Osteoblast (primary cell): ENCODE measurements at places on chromosomes 5 and 9. TPM values are rescaled to one million over a fixed set of nuclear protein-coding genes. Genes with fewer than 3 reads are reported as not detected.
A peak's percentile ranks its signal among the peaks of the same experiment; 100 is the strongest.

DNA sequence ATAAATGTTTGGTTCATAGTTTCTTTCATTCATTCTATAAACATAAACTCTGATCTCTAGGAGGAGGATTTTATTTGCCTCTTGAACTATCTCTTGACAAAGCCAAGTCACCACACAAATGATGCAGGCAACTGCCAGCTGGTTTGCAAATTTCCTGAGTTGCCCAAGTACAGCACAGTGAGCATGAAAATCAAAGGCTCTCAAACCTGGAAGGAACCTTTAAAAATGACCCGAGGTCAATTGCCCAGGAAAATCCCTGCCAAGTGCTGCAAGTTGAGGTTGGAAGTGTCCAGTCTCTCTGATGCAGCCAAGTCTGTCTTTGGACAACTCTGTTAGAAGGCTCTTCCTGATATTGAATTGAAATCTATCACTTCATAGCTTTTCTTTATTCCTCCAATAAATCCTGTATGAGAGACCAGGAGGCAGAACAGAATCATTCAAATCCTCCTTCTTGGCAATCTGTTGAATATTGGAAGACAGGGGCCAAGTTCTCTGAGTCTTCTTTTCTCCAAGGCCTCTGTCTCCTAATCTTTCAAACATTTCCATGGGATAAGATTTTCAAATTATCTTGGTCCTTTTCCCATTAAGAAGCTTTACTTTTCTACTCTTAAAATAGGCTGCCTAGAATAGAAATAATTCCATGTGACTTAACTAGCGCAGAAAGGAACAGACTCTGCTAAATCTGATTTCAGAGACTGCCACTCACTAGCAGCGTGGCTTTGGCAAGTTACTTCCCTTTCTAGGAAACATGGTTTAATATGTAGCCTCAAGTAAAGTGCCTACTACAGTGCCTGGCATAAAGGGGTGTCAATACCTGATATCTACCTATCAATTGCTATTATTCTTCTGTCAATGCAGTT is 159.2 kb downstream of the SNX18 start:
- no peak for DNase-seq

- no peak for DNase-seq
Measured at GRCh38 chr5:140213370-140213983, 38.5 kb downstream of the CYSTM1 start.

DNA sequence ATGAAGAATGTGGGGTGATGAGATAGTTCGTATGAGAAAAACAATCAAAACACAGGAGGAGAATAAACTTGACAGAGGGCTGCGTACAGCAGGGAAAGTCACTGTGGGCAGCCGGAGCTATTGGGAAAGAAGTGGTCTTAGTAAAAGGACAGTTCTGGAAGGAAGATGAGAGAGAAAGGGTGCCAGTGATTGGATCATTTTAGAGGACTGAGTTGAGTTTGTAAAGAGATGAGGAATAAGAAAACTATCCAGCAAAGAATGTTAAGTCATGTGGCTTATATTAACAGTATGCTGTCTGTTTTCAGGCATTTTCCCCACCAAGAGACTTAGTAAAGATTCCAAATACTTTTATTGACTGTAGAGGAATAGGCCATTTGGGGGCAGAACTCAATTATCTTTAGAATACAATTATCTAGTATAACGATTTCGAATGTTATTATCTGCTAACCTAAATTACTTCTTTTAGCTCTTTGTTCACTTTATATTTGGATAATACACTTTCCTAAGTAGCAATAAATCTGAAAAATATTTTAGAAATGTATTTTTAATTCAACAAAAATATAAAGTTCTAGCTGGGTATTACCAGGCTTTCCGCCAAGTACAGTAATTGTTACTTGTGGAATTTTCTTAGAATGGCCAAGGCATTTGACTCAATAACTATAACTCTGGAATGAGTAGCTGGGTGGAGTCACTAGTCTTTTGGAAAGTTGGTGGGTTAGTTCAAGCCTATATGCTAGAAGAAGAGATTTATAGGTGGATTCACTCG is 15.5 kb upstream of the LOX start:
- DNase-seq = no peak

DNA sequence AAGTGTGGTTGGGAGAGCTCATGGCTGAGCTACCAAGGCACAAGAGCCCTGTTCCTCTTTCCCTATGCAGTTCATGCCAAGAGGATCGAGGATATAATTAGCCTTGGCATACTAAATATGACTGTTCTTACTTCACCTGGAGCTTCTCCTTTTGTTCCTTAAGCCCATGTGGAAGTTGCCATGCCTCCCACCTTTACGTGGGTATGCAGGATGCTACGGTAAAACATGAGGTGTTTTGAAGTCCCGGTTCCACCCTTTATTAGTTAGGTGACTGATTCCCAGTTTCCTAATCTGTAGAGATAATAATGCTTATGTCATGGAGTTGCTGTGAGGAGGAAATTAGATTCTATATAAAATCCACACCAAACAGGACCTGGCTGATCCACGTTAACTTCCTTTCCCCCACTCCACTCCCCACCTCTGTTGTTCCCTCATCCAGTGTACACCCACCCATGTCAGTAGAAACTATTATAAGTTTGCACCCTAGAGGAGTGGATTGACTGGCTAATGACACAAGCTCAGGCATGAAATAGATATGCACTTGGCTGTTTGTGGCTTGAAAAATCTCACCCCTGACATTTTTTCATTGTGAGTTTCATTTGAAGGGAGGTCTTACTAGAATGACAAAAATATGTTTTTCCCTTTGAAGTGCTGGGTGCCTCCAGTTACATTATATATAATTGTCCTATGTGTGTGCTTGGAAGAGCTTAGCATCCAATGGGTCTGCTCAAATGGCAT is 36.8 kb upstream of the SHOC1 start:
- no peak for DNase-seq

GRCh38 chr9:124286292-124286931 is 28.7 kb downstream of the NEK6 start:
- DNase-seq = peak; percentile 95

DNA sequence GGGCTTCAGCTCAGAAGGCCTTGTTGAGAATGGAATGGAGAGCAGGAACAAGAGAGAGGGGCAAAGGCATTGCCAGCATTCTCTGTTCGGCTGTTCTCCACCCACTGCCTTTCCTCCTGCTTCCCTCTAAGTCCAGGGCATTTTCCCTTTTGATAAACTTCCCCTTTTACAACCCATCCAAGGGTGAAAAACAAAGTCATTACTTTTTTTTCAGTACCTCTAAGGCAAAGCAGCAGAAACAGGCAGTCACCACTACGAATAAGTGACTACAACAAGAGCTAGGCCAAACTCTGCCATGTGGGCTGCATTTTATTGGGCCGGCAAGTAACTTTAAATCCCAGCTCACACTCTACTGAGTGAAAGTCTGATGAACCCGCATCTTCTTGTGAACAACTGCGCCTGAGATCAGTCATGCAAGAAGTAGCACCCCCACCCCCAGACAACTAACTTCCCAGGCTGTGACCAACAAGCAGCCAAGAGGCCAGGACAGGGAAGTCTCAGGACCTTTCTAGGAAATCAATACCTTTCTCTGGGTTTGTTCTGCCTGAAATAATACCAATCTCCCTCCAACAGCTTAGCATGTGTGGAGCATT is 13.1 kb downstream of the IL7R start:
- DNase-seq = no peak

DNA sequence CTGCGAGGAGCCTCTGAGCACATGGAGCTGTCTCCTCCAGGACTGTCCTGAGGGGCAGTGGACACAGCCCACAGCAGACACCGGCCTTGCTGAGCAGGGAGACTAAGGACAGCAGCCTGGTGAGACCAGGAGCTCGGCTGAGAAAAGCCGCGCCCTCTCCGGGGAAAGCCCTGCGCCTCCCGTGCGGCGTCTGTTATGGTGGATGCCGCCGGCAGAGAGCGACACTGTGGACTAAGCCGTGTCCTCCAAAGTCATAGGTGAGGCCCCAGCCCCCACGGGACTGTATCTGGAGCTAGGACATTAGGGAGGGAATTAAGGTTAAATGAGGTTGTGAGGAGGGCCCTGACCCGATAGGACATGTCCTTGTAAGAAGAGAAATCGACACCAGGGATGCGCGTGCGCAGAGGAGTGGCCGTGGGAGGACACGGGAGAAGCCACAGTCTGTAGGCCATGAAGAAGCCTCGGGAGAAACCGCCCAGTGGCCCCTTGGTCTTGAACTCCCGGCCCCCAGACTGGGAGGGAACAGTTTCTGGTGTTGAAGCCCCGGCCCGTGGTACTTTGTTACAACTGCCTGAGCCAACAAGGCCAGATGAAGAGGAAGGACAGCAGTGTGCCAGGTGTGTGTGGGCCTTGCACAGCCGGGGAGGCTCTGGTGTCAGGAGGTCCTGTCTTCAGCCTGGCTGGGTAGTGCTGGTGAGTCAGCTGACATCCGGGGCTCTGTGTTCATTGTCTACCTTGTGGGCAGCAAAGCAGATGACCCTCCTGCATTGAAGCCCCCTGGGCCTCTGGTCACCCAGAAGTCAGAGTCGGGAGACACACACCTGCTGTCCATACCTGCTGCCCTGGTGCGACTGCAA is 22.1 kb downstream of the MRPL36 start:
- peak; percentile 18 for DNase-seq

DNA sequence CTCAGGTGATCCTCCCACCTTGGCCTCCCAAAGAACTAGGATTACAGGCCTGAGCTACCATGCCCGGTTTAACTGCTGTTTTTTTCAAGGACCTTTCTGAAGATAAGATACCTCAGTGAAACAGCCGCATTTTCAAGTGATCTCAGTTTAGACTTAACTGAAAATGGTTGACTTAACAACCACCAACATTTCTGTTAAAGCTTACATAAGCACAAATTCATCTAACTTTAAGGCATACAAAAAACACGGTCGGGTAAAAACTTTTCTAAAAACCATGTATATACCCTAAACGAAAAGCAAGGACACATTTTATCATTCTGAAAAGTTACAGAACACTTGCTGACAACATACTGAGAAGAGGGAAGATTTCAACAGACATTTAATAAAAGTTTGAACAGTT is 22.9 kb downstream of the UBAP2 start:
- DNase-seq = no peak

GRCh38 chr9:22204240-22204639 is 195.1 kb upstream of the CDKN2B start:
- no peak for DNase-seq

DNA sequence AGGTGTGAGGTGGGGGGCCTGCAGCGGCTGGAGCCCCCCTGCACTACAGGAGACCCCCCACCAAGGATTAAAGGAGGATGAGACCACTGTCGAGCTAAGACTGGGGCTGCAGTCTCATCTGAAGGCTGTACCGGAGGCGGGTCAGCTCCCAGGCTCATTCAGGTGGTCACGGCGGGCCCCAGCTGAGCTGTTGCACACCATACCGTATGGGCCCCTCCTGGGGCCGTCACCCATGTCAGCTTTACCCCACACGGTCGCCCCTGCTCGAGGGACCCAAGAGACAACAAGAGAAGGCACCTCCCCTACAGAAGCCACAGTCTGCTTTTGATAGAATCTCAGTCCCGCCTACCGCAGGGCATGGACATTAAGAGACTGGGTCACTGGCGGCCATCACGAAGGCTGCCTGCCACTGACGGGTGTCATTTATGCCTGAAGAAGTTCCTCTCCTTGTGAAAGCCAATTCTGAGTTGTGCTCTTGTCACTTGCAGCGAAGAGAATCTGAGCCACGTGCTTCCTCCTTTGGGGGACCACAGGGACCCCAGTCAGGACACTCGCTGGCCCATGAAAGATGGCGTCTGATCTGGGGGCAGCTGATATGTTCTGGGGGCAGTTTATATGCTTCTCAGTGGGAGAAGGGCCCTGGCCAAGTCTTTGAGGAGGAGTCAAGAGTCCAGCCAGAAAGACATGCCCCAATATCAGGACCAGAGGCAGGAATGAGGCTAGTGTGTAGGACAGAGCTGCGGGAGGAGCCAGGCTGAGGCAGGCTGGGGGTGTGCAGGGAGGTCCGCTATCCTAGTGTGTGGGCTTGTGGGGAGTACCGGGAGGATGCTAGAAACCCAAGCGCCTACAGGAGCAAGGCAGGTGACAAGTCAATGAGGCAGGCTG is 102.4 kb downstream of the ZNF354C start:
- peak; percentile 70 for DNase-seq

DNA sequence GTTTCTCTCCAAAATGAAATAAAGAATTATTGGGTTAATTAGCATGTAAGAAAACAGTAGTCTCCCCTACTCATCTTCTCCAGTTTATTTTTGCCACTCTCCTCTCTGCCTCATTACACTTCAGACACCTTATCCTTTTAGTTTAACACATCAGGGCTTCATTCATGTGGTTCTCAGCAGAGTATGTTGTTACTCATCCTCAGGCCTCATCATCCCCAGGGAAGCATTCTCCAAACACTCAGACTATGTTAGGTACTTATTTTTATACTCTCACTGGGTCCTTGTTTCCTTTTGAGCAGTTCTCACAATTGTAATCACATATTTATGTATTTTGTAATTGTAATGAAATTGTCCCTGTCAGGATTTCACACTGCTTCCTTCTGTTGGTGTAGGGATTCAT is 470.5 kb downstream of the PDE4D start:
- no peak for DNase-seq

GMCL2 gene
- not detected in 2 replicates for total RNA-seq

PLGRKT gene
- total RNA-seq = 15.6 and 18.3 TPM in 2 replicates

PCDHA12 gene
- total RNA-seq = under 0.01 and 0.36 TPM in 2 replicates

ARL14EPL gene
- not detected in 2 replicates for total RNA-seq
